ENCODE measurements at places on chromosomes 1 and 21.

GRCh38 chr1:156740237-156740740, 599 bp downstream of the MRPL24 start:
- DNase-seq, result no peak

DNA sequence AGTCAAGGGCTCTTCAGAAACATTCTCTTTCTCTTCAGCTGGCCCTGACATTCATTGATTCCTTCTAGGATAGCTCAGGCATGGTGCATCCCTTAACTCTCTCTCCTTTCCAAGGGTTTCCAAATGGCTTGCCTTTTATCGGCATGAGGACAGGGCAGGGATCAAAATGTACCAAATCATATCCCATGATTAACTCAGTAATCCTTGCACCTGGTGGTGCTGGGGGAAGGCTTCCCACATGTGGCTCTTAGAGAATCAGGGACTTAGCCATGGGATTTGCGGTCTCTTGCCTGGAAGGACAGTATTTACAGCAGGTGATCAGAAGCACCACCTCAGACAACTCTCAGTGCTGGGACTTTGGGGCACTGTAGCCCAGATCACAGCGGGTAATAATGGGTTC, 46.2 kb upstream of the EDEM3 start:
- DNase-seq, result no peak

- no peak for DNase-seq
Measured at GRCh38 chr1:195186544-195186943, 1421.7 kb downstream of the KCNT2 start.

- no peak for DNase-seq
Measured at GRCh38 chr1:154835531-154836324, 34.4 kb downstream of the KCNN3 start.

- no peak for DNase-seq
Measured at GRCh38 chr1:6822530-6823359, 37.5 kb downstream of the CAMTA1 start.

- DNase-seq, result no peak
Measured at GRCh38 chr1:30662291-30662840, 61.0 kb downstream of the MATN1 start.

- no peak for DNase-seq
Measured at GRCh38 chr1:173554089-173554488, 48.8 kb downstream of the SLC9C2 start.

GRCh38 chr1:244757091-244757939, 78.1 kb upstream of the COX20 start:
- DNase-seq, result no peak

DNA sequence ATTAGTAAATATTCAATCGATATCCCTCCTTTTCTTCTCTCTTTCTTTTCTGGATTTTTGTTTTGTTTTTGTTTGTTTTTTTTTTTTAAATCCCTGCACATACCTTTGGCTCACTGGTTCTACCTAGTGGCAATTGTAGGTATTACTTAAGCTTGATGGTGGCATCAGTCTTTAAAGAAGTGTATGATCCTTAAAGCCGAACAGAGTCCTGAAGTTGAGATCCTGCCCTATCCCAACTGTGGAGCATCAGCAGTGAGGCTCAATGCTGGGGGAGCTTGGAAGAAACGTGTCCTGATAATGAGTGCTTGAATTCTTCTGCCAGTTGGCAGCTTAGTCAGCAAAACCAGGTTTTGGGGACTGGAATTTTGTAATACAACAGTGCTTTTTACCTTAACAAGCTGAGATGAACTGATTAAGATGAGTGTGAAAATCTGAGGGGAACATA, 60.8 kb downstream of the FASLG start:
- no peak for DNase-seq

GRCh38 chr1:39788758-39789570, at the start of gene BMP8B:
Gene BMP8B, minus strand, starts transcription at chr1:39788865. Its CDS starts 380 bp downstream, at chr1:39788485.
- DNase-seq, result no peak

DNA sequence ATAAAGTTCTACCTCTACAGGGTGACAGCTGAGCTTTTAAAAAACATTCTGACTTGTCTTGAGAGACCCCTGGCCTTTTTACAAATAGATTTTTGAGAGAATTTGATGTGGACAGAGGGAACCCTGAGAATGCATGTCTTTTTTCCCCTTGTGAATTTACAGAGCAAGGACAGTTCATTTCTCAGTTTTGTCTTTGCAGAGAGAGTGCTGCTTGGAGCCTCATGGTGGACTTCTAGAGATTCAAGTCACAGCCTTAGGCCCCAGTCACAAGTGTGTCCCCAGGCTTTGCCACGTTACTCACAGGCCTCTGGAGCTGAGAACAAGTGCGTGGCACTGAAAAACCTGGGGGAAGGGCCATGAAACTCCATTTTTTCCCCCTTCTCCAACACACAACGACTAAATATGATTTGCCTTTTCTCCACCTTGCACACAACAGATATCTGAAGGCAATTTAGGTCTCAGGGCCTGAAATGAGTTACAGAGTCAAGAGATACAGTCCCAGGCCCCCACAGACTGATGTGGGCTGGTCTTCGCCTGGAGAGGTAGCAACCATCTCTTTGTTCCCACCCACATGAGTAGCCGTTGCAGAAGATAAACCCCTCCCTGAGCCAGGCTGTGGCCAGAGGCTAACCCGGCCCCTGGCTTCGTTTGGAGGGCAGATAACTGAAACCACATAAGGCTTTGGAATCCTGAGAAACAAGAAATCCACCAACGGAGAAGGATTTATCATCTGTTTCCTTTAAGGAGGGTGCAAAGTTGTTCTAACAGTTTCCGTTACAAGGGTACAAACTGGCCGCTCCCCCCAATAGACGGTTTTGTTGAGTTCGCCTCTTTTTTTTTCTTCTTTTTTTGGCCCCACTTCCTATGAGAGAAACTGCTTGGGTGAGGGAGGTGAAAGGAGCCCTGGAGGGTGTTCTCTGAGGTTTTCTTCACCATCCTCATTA, 1.0 kb upstream of the PIGV start:
- no peak for DNase-seq

DNA sequence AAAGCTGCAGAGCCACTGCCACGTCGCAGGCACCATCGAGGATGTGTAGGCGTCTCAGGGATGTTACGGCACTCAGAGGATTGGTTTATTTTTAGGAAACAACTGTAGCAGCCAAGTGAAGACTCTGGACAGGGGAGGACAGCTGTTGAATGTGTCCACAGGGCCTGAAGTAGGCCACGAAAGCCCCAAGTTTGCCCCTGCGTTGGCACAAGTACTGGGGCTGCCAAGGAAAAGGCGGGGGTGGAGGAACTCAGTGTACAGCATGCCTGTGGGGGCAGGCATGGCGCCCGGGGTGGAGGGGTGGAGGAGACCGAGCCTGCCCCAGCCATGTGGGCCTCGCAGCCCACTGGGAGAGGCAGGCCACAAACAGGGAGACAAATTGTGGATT, 89.7 kb downstream of the ADARB1 start:
- DNase-seq, result no peak

GRCh38 chr21:25564349-25564948, 42.8 kb downstream of the MRPL39 start:
- DNase-seq, result no peak

DNA sequence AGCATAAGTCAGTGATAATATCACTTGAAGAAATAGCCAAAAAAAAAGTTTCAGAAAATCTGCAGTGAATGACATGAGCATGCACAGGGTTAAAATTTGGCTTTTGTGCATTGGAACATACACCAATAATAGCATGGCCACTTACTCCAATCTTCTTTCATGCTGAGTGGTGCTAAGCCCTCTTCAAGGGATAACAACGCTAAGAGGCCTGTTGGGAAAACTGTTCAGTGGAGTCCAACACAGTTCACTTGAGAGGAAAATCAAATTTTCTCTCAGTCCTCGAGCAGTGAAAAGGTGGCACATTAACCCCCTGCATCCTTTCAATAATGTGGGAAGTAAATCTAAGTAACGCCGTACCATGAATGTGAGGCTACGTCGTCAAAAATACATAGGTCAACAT, 264.7 kb downstream of the SPATA17 start:
- DNase-seq, result no peak

DNA sequence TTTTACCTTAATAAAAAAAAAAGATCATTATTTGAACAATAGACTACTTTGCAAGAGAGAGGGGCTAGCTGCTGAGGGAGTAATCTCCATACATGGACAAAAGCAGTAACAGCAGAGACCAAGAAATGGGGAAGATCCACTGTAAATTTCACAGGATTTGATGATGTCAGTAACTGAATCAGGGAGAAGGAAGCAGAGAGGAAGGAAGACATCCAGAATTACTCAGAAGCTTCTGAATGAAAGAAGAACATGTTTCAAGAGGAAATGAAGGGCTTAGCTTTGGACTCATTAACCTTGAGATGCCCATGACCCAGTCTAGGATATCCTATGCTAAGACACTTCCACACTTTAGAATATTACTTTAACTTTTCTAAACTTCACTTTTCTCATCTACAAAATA, 60.4 kb downstream of the SLC44A5 start:
- no peak for DNase-seq

DNA sequence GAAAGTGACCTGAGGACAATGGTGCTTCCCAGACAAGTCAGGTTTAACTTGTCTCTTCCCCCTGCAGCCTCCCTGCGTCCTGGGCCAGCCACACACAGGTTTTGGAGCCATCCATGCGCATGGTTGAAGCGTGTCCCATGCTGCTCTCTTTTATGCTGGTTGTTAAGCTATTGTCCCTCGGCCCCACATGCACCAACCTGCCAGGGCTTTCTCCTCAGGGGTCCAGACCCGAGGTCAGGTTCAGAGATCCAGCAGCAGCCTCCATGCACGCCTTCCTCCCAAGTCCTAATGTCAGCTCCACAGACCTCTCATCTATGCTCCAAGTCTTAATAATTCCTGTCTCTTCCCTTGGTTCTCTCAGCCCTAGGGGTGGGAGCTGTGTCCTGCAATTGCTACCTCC, 1.6 kb downstream of the ABCA4 start:
- no peak for DNase-seq

DNA sequence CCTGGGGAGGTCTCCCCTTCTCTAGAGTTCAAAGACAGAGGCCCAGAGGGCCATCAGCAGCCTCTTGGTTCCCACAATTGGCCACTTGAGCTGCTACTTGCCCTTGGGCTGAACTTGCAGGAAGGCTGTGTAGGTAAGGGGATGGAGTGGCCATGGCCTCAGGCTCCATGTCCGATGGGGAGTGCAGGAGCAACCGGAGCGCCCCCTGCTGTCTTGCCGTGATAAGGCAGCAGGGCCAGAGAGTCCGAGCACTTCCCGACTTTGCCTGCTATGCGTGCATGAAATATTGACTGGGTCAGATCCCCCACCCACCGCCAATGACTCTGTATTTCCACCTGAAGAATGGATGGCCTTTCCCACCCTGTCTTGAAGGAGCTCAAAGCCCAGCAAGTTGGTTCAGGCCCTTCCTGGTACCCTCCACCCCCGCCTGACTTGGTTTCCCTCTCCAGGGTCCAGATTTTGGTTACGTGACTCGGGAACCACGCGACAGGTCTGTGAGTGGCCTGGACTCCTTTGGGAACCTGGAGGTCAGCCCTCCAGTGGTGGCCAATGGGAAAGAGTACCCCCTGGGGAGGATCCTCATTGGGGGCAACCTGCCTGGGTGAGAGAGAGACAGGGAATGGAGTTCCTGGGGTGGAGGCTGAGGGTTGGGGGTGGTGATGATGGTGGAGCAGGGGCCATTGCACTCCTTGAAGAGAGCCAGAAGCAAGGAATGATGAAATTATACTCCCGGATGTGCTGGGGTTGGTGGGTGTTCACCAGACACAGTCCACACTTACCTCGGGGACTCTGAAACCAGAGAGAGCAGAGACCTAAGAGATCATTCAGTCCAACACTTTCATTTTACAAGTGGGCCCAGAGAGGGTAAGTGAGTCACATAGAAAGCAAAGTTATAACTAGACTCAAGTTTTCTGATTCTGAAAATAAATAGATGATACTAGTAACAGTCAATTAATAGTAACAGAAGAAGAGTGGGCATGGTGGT, 25.6 kb downstream of the PADI3 start:
- no peak for DNase-seq

DNA sequence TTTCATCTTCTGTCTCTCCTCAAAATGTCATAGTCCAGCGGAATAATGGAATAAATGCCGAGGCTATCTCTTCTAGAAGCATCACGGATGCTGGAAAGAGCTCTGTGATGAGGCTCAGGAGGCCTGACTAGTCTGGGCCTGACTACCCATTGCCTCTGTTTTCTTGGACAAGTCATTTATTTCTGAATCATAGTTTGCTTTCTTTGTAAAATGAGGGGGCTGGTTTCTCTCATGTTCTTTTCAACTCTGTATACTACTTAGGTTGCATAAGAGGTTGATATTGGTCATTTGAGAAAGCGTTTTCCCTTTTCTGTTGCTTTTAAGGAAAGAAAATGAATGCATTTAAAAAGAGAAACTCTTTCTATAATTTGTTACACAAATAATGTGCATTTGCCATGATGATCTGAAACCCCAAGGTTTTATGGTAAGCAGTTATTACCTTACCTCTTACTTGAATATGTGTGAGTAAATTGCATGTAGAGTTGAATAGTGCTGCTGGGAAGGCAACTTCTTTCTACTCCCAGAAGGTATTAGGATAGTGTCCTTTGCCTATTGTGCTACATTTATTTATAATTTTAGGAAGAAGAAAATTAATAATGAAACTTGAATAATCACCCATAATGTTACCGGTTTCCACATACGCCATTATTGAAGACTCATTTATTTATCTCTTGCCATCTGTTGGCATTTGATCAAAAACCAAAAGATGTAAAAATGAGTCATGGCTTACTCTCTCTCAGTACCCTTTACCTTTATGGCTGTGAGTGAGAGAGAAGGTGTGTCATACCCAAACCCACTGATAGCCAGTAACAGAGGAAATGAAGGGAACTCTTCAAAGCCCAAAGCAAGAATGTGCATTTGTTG, 179.1 kb downstream of the FASLG start:
- no peak for DNase-seq

GRCh38 chr1:11645670-11646265, 8.5 kb downstream of the FBXO2 start:
- DNase-seq, result peak; percentile 73

DNA sequence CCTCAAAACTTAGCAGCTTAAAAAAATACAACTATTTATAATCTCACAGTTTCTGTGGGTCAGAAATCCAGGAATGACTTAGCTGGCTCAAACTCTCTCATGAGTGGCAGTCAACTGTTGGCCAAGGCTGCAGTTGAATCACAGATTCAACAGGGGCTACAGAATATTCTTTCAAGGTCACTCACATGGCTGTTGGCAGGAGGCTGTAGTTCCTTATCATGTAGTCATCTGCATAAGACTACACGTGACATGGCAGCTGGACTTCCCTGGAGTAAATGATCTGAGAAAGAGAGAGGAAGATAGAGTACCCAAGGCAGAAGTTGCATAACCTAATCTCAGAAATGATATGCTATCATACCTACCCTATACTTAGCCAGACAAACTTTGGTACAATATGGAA, 75.2 kb upstream of the TSPAN2 start:
- no peak for DNase-seq

DNA sequence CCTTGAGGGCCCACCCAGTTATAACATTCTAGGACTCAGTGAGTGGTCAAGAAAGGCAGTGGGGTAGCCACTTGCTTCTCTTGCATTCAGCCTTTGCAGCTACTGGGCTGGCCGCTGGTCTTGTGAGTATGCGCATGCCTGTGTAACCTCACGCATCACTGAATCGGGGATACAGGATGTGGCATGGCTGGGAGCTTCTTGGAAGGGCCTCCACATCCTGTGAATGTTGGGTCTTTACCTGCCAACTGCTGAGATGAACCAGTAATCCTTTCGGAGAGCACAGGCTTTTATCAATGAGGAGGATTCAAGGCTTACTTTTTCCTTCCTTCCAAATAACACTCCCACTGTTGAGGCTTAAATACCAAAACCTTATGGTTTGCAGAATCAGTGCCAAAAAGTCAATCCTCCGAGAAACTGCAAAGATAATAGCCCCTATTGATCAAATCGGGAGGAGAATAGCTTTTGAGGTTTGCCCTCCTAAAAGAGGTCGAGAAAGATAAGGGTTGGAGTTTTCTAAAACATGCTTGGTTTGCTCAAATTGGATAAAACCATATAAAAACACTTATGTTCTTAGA, 198.9 kb upstream of the UBE2U start:
- DNase-seq, result no peak
